ENCODE measurements at places on chromosomes 13 and 19.

- DNase-seq: peak; percentile 75
Observed at GRCh38 chr19:30784850-30785457, 412.8 kb downstream of the ZNF536 start.

DNA sequence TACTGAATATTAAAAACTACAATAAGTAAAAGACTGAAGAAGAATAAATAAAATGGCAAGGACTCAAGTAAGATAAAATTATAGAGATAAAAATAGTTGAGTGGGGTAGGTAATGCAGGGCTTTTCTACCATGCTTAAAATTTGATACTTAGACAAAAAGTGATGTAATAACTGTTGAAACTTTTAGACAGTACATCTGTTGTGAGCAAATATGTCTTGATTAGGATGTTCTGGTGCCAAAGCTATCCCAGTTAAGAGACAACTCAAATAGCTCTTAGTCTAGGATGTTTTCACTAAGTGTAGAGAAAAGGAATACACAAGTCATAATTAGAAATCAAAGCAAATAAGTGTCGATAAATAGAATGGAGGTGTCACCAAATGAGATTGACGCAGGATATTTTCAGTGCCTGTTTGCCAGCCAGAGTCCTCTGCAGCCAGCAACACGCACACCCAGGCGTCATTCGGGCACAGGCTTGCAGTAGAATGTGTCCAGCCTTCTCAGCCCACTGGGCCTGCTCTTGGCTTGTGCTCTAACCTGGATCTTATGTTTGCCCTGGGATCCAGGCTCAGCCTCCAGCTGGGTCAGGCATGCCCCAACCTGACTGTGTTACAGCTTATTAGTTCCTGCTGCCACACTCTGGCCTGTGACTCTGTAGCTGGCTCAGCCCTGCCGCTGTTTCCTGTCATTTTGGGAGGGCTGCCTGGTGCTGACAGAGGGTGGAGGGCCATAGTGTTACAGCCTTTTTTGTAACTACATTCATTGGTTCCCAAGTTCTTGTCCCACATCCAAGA, 766.2 kb downstream of the PCDH17 start:
- DNase-seq: no peak

GRCh38 chr13:44649104-44649428, 72.9 kb upstream of the TSC22D1 start:
- no peak for DNase-seq

- peak; percentile 84 for DNase-seq
Observed at GRCh38 chr13:36420437-36420891, 11.8 kb upstream of the CCNA1 start.

- DNase-seq: no peak
Observed at GRCh38 chr13:43286751-43287150, 263.4 kb downstream of the DNAJC15 start.

- DNase-seq: no peak
Observed at GRCh38 chr13:109228211-109228610, 558.2 kb downstream of the IRS2 start.

- no peak for DNase-seq
Observed at GRCh38 chr19:15398501-15399233, 19.1 kb upstream of the AKAP8 start.

DNA sequence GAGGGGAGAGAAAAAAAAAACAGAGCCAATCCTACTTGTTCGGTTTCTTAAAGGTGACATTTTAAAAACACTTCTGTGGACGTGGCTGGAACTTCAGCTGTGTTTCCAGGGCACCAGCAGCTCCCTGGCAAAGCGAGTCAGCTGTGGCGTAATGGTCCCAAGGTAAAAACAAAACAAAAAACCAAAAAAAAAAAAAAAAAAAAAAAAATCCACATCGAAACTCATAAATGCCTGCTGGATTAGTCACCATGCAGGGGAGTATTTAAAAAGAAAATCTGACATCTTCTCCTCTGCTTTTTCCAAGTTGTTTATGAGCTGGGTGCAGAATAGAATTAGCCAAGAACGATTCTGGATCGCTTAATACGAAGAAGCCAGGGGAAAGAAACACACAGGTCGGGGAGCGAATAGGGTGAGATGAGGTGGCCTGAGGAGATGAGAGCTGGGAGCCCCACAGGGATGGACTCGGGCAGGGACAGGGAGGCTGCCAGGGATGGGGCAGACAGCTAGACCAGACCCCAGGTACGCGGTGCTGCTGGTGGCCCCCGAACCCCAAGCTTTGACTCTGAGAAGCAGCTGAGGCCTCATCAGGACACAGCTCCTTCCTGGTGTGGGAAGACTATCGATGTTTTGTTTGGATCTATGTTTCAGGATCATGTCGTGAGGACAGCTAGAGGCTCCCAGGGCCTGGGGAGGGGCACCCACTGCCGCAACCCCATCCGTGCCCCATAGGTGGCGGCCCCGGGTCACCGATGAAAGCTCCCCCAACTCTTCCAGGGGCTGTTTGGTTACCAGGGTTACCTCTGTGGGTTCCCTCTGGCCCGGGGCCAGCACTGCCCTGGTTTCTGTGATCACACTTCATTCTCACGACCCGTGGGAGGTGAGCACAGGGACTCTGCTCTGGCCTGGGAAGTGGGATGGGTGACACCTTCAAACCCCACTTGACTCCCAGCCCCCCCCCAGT, 3.1 kb upstream of the CTXN1 start:
- peak; percentile 76 for DNase-seq

DNA sequence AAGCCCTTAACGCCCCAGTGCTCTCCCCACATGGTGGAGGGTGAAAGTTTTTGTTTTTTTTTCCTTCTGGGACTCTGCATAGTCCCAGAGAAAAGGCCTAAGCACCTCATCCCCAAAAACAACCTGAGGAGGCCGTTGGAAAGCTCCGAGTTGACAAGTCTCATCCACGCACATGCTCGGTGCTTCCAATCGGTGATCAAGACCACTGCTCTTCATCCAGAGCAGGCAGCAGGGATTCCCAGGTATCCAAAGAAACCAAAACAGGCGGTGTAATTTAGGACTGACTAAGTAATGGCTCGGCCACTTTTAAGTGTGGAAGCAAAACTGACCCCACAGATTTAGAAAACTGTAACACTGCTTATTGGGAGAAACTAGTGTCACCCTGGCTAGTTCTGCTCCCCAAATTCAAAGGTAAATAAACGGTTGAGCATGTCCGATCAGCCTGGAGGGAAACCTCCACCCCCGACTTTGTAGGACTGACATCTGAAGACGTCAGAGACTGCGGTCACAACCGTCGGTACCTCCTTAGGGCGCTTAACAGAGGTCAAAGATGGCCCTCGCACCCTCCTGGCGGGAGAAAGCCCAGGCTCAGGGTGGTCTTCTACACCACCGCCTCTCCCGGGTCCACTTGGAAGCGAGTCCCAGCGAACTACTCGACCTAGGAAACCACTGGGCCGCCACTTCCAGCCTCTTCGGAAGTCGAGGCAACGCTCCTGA, 997 bp upstream of the ZNF446 start:
- DNase-seq: no peak

DNA sequence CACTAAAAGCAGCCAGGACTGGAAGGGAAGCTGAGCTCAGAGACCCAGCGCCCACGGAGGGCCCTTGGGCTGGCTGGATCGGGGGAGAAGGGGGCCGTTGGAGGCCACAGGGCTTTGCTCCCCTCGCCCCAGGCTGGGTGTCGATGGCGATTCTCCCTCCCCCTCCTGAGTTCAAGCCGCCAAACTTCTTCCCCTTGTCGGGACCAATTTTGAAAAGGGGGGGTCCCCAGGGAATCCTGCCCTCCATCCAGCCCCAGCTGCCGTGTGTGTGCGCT, 61.2 kb downstream of the COLGALT1 start:
- no peak for DNase-seq

DNA sequence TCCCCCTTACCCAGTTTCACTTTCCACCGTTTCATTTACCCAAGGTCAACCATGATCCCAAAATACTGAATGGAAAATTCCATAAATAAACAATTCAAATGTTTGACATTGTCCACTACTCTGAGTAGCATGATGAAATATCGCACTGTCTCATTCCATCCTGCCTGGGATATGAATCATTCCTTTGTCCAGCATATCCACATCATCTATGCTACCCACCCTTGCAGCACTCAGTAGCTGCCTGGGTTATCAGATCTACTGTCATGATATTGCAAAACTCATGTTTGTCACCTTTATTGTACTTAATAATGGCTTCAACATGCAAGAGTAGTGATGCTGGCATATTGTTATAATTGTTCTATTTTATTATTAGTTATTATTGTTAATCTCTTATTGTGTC, 263.9 kb upstream of the NBEA start:
- DNase-seq: no peak

GRCh38 chr13:24357756-24358155, 48.4 kb downstream of the C1QTNF9 start:
- DNase-seq: no peak

GRCh38 chr19:11478167-11479089, 2.4 kb downstream of the ELAVL3 start:
- peak; percentile 75 for DNase-seq

- DNase-seq: no peak
Observed at GRCh38 chr13:81382246-81382645, 1041.3 kb upstream of the SPRY2 start.

GRCh38 chr19:50952910-50953309, at the start of gene KLK5:
TSS of gene KLK5 (minus strand) at chr19:50953038. CDS start at chr19:50952657, 381 bp downstream.
- DNase-seq: no peak

DNA sequence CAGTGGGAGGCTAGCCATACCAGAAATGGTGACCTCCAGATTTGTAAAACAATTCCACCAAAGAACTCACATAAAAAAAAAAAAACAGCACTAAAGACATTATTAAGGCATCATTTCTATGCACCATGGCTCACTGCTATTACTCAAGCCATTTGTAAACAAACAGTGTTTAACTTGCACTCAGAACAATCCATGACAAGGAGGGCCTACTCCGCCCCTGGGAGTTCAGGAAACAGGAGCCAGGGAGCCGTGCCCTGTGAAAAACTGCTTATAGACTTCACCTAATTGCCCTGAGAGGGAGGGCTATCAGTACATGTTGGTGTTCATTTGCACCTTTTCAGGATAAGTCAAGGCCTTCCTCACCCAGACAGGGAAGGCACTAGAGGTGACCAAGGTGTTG, 103.2 kb downstream of the ZNF429 start:
- DNase-seq: no peak

DNA sequence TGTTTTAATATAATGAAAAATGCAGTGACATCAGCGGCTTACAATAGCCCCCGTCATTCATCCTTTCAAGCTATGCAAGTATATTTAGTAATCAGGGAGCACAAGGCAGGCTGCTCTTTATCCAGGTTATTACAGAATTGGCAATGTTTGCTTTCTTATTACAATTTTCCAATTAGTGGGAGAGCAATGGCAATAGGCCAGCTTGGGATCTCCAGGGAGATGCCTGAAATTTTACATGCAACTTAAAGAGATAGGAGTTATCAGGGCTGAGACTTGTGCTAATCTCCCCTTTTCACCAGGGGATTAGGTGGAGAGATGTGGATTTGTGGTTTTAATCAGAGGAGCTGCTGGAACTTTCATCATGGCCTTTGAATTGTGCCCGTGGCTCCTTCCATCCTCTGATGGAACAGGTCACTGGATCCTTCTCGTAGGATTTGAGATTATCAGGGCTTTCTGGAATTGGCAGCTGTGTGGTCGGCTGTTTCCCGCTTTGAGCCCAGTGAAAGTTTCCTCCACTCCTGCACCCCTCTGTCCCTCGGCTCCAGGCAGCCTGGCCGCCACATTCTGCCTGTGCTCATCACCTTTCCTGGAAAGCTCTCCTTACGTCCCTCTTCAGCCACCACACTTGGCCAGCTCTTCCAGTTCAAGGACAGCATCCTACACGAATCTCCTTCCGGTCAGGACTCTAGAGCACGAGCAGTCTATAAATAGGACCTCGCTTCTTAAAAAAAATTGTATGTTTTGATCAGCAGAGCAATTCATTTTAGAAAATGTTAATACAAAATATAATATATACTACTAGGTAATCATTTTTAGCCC, 47.0 kb downstream of the CBY2 start:
- no peak for DNase-seq

DNA sequence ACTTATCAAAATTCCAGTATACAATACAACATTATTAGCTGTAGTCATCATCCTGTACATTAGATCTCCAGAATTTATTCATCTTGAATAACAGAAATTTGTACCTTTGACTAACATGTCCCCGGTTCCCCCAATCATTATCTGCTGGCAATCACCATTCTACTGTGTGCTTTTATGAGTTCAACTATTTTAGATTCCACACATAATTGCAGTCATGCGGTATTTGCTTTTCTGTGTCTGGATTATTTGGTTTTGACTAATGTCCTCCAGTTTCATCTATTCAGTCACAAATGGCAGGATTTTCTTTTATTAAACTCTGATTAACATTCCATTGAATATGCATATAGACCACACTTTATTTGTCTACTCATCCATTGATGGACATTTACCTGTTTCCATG, 530.7 kb upstream of the SLITRK1 start:
- no peak for DNase-seq

GRCh38 chr19:45691516-45692186, at the start of gene SNRPD2:
TSS of gene SNRPD2 (minus strand) at chr19:45691953. CDS start at chr19:45691888, 65 bp downstream.
- peak; percentile 97 for DNase-seq

- DNase-seq: no peak
Observed at GRCh38 chr13:25468325-25469168, 96.8 kb downstream of the ATP8A2 start.

DNA sequence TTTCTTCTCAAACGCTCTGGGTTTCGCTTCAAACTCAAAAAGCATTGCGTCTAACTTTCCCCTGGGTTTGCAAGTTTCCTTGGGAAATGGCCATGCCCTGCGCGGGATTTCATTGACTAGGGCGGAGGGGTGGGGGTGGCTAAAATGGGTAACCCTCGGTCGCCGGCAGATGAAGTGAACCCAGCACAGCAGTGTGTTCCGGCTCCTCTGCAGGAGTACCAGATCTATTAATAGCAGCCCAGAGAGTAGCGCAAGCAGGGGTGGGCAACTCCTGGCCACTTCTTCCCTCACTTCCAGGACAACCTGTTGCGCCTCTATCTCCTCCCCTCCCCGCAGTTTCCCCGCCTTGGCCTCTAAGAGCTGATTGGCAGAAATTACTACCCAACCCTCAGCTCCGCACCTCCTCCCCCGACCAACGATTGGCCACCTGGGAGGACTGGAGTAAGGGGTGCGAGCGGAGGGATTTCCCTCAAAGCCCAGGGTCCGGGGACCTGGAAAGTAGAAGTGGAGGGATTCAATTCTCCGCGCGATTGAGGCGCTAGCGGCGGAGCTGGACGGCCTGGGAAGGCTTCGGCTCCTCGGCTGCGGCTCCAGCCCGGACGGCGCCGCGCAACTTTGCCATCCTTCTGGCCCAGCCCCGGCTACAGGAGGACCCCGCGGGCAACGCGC, at the start of gene FREM2:
Gene FREM2, plus strand, starts transcription at position 501 of the 669 bp plus-strand sequence. CDS start 268 bp downstream, outside the sequence.
- no peak for DNase-seq

DNA sequence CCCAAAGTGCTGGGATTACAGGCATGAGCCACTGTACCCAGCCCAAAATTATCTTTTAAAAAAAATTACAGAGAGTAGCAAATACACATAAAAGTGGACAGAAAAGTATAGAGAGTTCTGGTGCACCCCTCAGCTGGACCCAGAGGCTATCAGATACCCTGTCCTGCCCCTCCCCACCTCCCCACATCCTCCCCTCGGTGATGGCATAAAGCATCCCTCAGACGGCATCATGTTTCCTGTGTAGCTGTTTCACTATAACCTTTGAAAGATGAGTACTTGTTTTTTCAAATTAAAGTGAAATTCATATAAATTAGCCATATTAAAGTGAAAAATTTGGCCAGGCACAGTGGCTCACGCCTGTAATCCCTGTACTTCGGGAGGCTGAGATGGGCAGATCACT, 20.1 kb downstream of the SLC27A1 start:
- DNase-seq: no peak
